Amniotic stem cell (primary cell): ENCODE measurements at places on chromosomes 7 and 10.

DNA sequence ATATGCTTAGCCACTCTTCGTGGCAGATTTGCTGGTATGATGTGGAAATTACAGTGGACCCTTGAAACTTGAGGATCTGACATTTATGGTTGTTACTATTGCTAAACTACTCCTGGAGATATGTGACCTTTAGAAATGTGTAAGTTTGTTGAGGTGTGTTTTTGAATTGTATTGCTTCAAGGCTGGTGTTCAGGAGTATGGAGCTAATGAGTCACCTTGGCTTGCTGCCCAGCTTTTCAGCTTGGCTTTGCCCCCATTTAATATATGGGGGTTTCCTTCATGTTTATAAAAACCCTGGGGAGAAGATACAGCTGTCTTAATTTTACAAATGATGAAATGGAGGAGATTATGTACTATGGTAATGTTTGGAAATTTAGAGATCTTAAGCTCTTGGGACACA is 11.6 kb downstream of the HBP1 start:
- peak; percentile 15 for DNase-seq

- DNase-seq, result peak; percentile 30
These were observed 159.6 kb downstream of the PARD3 start for GRCh38 chr10:34655286-34656170.

DNA sequence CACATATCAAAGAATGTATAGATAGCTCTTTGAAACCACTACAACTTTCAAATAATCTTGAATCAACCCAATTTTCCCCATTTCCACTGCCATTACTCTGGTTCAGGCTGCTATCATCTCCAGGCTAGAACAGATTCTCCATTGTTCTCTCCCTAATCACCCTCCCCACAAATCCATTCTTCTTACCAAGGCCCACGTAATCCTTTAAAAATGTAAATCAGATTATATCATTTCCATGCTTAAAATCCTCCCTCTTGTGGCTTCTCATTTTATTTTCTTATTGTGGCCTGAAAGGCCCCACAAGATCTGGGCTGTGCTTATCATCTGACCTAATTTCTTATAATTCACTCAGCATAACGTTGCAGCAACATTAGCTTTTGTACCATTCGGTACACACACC is 3.0 kb upstream of the PON1 start:
- DNase-seq, result no peak

- no peak for DNase-seq
These were observed 232.2 kb upstream of the BMPER start for GRCh38 chr7:33673029-33673700.

- no peak for DNase-seq
These were observed 45.7 kb downstream of the IMMP2L start for GRCh38 chr7:111516612-111517011.

DNA sequence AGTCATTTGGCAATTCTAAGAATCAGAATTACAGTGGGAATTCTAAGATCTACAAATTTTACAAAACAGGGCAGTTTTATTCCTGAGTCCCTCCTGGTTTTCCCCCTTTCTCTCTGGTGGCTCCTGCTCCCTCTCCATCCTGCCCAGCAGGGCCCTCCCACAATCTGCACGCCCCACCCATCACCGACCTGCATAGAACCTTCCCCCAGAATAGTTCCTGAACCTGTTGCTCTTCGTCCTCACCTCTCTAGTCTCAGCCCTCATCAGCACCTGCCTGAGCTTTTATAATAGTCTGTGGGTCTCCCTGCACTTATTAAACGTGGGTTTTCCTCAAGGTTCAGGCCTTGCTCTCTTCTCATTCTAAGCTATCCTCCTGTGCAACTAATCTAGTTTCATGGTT is 49.1 kb upstream of the MNX1 start:
- no peak for DNase-seq

- no peak for DNase-seq
These were observed 17.7 kb downstream of the MDFIC start for GRCh38 chr7:114939484-114940097.

GRCh38 chr7:14604606-14605005 is 297.9 kb downstream of the DGKB start:
- no peak for DNase-seq

DNA sequence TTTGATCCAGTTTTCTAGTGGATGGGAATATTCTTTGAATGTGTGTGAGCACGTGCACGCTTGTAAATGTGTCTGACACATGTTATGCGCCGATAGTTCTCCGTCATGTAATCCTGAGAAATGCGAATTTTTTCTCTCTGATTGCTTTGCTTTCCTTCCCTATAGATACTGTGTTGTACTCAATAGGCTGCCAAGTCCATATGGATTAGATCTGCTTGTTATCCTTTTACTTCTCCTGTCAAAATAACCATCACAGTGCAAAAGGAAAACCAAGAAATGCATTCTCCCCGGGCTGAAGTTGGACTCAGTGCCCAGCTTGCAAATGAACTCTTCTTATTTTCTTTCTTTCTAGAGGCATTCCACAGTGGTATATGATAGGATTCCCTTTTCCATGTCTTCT is 131.9 kb downstream of the KIAA1217 start:
- no peak for DNase-seq

DNA sequence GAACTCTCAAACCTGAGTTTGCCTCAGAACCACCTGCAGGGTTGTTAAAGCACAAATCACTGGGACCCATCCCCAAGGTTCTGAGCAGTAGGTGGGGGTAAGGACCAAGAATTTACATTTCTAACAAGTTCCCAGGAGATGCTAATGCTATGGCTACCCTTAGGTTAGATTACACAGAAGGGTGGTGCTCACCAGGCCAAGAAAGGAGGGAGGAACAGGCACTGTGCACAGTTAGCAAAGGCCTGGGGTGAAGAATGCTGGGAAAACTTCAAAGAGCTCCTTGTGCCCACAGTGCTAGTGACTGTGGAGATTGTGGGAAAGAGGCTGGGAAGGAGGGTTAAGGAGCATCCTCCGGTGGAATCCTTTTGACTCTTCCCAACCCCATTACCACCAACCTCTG is 8.7 kb upstream of the PRSS2 start:
- DNase-seq, result no peak

DNA sequence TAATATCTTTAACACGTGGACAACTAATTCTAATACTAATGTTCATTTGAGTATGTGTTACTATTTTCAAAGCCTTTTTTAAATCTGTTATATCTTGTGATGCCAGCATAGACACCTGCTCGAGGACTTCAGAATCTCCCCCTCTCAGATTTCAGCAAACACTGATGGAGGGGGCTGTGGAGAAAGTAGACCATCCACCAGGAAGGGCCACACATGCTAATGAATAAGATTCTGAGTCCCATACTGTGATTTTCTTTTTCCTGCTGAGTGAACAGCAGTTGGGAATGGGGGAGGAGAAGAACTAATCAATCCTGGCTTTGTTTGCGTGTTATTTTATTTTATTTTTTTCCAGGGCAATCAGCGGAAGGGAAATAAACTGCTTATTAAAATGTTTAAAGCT is 157.9 kb upstream of the CSTF2T start:
- DNase-seq, result no peak

- no peak for DNase-seq
These were observed 80.2 kb downstream of the DKK1 start for GRCh38 chr10:52394246-52394645.

DNA sequence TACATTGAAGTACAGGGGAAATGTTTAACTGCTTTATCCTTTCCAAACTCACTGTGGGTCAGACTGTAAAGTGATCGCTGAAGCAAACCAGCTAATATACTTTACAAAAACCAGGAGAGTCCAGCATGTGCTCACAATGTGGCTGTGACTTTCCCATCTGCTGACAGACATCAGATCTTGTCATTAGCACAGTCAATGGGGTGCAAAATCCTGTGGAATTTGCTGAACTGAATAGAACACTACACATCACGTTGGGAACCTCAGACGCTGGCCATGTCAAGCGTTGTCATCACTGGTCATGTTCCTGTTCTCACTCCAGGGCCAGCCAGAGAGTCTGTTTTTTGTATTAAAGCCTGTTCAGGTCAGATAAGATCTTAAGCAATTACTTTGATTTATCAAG is 83.4 kb downstream of the AGMO start:
- no peak for DNase-seq

- no peak for DNase-seq
These were observed 29.7 kb upstream of the SCIN start for GRCh38 chr7:12540850-12541249.

GRCh38 chr7:47836080-47836479 is 112.2 kb downstream of the PKD1L1 start:
- DNase-seq, result no peak

- peak; percentile 32 for DNase-seq
These were observed 880 bp upstream of the ELN start for GRCh38 chr7:74026903-74027682.

- no peak for DNase-seq
These were observed 145.3 kb downstream of the DIP2C start for GRCh38 chr10:543862-544822.

DNA sequence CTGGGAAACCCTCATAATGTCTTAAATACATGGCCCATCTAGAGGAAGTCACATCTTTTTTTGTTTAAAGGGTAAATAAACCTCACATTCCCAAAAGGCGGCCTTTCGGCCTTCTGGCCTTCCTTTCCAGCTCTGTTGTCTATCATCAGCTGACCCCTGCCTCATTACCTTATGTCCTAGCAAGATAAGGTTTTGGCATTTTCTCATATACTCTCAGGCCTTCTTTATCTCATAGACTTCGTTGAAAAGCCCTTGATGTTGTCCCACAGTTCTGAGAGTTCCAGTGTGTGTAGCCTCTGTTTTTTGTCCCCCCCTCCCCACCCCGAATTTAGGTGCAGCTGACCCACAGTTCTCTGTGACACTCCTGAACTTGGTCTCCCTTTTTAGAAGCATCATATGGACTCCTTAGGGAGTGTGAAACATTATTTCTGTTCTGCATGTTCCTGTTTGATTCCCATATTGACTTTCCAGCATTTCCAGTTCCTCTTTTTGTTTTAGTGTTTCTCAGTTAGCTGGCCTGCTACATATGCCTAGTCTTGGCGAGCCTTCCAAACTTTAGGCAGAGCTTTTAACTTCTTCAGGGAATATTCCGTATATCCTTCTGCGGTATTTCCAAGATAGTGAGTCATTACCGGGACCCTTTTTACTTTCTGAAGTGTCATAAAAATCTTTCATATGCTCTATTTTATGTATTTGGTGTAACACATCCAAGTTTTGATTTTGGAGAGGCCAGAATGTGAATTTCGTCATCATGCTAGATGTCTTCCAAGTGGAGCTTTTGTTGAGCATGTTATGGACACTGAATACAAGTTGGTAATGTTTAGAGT is 138.5 kb downstream of the LRRC4 start:
- DNase-seq, result no peak

- DNase-seq, result no peak
These were observed at the start of gene FGFBP3 for GRCh38 chr10:91909117-91909677. TSS of gene FGFBP3 (minus strand) at chr10:91909486. CDS start at chr10:91908969, 517 bp downstream.

GRCh38 chr7:66948480-66949109 is 27.6 kb downstream of the TMEM248 start:
- no peak for DNase-seq

GRCh38 chr10:121216721-121217181 is 365.6 kb downstream of the WDR11 start:
- DNase-seq, result no peak

DNA sequence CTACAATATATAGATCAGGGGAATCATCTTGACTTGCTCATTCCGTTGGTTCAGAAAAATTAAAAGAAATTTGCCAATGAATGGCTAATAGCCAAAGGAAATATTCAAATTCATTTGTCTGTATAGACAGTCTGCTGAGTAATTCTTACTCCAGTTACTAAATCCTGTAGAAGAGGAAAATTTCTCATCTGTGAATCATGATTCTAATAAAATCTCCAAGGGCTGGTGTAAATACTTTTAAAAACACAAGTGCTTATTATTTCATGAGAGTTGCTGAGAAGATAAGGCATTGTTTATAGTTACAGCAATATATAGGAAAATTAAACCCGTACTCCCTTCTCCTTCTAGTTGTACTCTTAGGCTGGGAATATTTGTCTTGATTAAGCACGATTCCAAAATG is 53.0 kb downstream of the WNT2 start:
- DNase-seq, result peak; percentile 32
